ENCODE measurements at places on chromosomes 7 and 10. TPM values are rescaled to one million over a fixed set of nuclear protein-coding genes. Genes with fewer than 3 reads are reported as not detected.

LRRC18 gene
- total RNA-seq: not detected

SUFU gene
- total RNA-seq: 1.6 TPM

LHPP gene
- total RNA-seq: 9.8 TPM

AKR1C2 gene
- total RNA-seq: 71.3 TPM

ASB15 gene
- total RNA-seq: not detected

MSS51 gene
- total RNA-seq: 1.2 TPM

PLXNA4 gene
- 2.0 TPM for total RNA-seq

CRYGN gene
- 0.13 TPM for total RNA-seq

PTPRZ1 gene
- total RNA-seq: not detected

HECTD2 gene
- total RNA-seq: 7.8 TPM

ANKRD22 gene
- 0.13 TPM for total RNA-seq

ITPRIP gene
- total RNA-seq: 25.4 TPM
